ENCODE measurements at places on chromosomes 13 and 19. TPM values are rescaled to one million over a fixed set of nuclear protein-coding genes. Genes with fewer than 3 reads are reported as not detected.

Gene APOC4
- total RNA-seq: not detected

Gene TMEM91
- total RNA-seq: 9.7 TPM

Gene LGALS16
- total RNA-seq: not detected

Gene LIN7B
- total RNA-seq: 8.0 TPM

Gene ZSCAN4
- not detected for total RNA-seq

Gene SYCN
- not detected for total RNA-seq

Gene PGLYRP1
- total RNA-seq: not detected

Gene SLC25A42
- total RNA-seq: 4.9 TPM

Gene USHBP1
- not detected for total RNA-seq

Gene SULT2B1
- not detected for total RNA-seq

Gene PSG2
- total RNA-seq: not detected

Gene OXGR1
- total RNA-seq: not detected

Gene SYNGR4
- not detected for total RNA-seq

Gene KLK12
- total RNA-seq: not detected

Gene ZNF491
- 5.8 TPM for total RNA-seq

Gene MYH14
- total RNA-seq: not detected

Gene SSC5D
- 19.3 TPM for total RNA-seq

Gene IQCN
- 0.83 TPM for total RNA-seq

Gene GIPC3
- total RNA-seq: under 0.01 TPM

Gene PDE4A
- 3.1 TPM for total RNA-seq

Gene CYP2A7
- not detected for total RNA-seq

Gene NBEA
- total RNA-seq: 7.8 TPM

Gene TMC4
- total RNA-seq: 0.26 TPM

Gene SYT5
- total RNA-seq: 0.50 TPM

Gene PSG6
- total RNA-seq: 0.17 TPM

Gene SLC10A2
- not detected for total RNA-seq

Gene SLC27A5
- total RNA-seq: 6.7 TPM

Gene LACC1
- total RNA-seq: 8.9 TPM

Gene CGB1
- total RNA-seq: not detected

Gene LRRC4B
- 0.17 TPM for total RNA-seq

Gene DCT
- total RNA-seq: under 0.01 TPM

Gene MAMSTR
- 0.99 TPM for total RNA-seq

Gene GZMM
- total RNA-seq: not detected
